IMR-90 (cell line): ENCODE measurements at places on chromosomes 3 and 15. TPM values are rescaled to one million over a fixed set of nuclear protein-coding genes. Genes with fewer than 3 reads are reported as not detected.

CAPN7 gene
- total RNA-seq, result 21.3 and 28.1 TPM in 2 replicates

DNA sequence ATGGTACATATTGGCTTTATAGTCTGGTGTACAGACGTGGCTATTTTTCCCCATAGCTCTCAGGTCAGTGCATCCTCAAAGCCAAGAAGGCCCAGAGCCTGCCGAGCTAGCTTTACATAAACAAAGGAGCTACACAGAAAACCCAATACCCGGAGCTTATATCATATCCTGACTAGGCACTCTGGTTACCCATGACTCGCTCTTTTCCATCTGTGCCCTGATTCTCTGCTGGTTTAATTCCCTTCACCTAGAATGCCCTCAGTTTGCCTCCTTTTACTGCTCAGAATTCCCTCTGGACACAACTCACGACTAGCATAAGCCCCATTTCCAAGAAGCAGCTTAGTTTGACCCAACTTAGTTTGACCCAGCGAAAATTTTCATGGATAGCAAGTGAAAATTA, 110.8 kb downstream of the TIGIT start:
- DNase-seq, result peak; percentile 61
- H3K27ac ChIP-seq, result no peak overlapping the region
- no peaks in the 10 kb centered on the region for H3K27me3 ChIP-seq

GRCh38 chr3:5465183-5465582, 277.7 kb downstream of the EDEM1 start:
- no peak for DNase-seq
- H3K36me3 ChIP-seq, result no peaks in the 10 kb centered on the region
- no peaks in the 10 kb centered on the region for H3K4me1 ChIP-seq
- no peak overlapping the region for H3K27ac ChIP-seq

DNA sequence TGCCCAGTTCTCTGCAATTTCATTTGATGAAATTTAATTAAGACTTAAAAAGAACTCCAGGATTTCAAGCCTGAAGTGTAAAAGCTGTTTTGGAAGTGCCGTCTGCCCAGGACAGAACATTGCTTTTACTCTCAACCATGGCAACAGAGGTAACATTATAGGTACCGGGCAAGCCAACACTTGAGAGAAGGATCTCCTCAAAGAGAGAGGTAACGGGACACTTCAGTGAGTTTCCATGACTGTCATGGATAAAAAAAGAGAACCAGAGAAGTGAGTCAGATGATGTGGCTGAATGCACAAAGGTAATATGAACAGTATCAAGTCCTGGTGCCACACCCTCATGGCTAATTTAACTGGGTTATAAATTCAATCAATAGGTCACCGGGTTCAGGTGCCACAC, 130.2 kb upstream of the LMOD3 start:
- DNase-seq, result no peak
- H3K36me3 ChIP-seq, result no peaks in the 10 kb centered on the region
- no peak overlapping the region for H3K27ac ChIP-seq
- peaks cover 32% of the 10 kb centered on the region for H3K27me3 ChIP-seq
- H3K4me1 ChIP-seq, result no peaks in the 10 kb centered on the region
- H3K4me3 ChIP-seq, result no peak overlapping the region

GRCh38 chr3:154602241-154602640, 172.3 kb upstream of the GPR149 start:
- no peaks in the 10 kb centered on the region for H3K27me3 ChIP-seq
- H3K4me3 ChIP-seq, result no peak overlapping the region
- DNase-seq, result no peak
- no peaks in the 10 kb centered on the region for H3K36me3 ChIP-seq
- no peaks in the 10 kb centered on the region for H3K4me1 ChIP-seq
- no peak overlapping the region for H3K27ac ChIP-seq

WDR93 gene
- total RNA-seq, result not detected in 2 replicates

GRCh38 chr15:31177951-31178350, 76.4 kb upstream of the TRPM1 start:
- no peaks in the 10 kb centered on the region for H3K4me1 ChIP-seq
- peaks cover 1% of the 10 kb centered on the region for H3K27me3 ChIP-seq
- H3K4me3 ChIP-seq, result no peak overlapping the region

LRRC31 gene
- total RNA-seq, result not detected in 2 replicates

OSTN gene
- total RNA-seq, result 0.28 TPM in 1 of 2 replicates, not detected in the other

GOLGA8J gene
- total RNA-seq, result under 0.01 TPM in 1 of 2 replicates, not detected in the other

GRCh38 chr15:27249046-27249759, 278.2 kb downstream of the GABRG3 start:
- no peak overlapping the region for H3K4me3 ChIP-seq
- H3K36me3 ChIP-seq, result no peaks in the 10 kb centered on the region
- H3K27me3 ChIP-seq, result no peaks in the 10 kb centered on the region
- no peaks in the 10 kb centered on the region for H3K4me1 ChIP-seq
